Aorta (tissue), 5 donors: ENCODE measurements at places on chromosomes 7 and 10. TPM values are rescaled to one million over a fixed set of nuclear protein-coding genes. Genes with fewer than 3 reads are reported as not detected.

The PALD1 gene
- 10.7 TPM for total RNA-seq

DNA sequence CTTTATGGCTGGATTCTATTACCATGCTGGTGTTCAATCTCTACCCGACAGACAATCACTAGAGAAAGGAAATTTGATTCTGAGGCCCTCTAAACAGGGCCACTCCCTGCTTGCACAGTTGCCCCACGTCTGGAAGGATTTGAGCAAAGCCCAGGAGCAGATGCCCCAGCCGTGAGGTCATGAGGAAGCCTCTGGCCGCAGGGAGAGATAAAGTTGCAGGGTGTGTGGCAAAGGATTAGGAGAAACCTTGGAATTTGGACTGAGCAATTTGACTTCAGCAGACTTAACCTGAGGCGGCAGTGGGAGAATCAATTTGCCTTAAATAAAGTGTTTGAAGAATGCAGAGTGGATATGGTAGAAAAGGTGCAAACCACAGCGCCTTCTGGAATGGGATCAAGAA lies 40.2 kb upstream of the KLF6 start:
- DNase-seq: no peak

DNA sequence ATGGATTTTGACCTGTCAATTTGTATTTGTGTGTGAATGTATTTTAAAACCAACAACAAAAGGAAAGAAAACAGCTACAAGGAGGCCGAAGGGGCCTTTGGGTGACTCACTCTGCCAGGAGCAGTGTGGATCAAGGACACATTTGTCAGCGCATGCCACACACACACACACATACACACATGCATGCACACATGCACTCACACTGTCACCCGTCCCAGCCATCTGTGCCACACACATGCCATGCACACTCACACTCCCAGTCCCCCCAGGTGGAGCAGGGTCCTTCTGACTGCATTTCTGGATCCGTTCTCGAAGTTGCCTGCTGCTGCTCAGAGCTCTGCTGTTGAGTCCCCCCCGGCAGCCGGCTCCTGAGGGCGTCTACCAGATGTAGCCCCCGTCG lies 26.0 kb downstream of the SPOCK2 start:
- DNase-seq: no peak

DNA sequence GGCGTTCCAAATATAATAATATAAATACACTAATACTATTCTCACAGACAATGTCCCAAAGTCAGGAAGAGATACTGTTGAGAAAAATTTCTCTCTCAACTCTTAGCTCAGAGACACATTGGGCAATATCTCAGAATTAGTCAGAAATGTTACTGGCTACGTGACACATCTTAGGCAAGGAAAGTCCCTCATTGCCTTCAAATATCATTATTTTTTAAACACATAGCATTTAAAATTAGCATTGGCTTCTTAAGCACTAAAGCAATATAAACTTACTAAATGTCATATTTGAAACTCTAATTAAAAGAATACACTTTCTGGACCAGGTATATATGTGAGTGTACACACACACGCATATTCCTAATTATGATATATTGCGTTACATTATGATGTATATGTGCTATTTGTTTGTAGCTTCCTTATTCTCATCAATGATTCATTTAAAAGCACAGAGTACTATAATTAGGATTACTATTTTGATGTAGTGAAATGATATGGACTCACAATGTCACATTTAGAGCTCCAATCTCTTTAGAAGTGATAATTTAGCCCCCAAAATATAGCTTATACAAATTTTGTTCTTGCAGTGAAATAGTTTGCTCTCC lies 255.8 kb downstream of the TWIST1 start:
- DNase-seq: no peak

GRCh38 chr7:31922848-31923247 lies 147.4 kb downstream of the PDE1C start:
- DNase-seq: no peak

The NPC1L1 gene
- total RNA-seq: 0.39 TPM

DNA sequence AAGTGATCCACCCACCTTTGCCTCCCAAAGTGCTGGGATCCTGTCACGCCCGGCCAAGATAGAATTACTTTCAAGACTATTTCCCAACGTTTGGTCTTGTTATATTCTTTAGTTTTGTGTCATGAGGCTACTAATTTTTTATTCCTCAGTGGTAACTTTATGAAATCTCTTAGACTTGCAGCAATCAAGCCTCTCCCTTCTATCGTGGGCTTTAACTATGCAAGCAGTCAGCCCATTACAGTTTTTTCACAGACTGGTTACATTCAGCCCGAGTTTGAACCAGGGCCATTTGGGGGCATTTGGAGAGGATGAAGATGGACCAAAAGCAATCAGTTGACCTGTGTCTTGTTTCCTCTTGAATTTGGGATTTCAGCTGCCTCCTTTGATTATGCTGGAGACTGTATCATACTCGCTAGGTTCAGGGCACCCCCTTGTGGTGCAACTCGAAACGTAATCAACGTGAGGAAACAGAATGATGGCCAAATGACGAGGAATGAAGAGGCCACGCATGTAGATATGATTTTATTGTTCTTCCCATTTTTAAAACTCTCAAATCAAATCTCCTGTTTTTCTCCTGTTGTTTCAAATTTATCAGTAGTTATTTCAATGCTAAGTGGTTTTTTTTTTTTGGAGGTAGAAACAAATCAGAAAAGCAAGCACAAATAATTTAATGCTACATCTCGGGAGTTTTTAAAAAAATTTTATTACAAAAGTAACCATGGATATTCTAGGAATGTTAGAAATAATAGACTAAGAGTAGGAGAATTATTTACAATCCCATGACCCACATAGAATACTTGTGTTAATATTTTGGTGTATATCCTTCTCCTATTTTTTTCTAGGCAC lies 151.6 kb downstream of the KIAA1217 start:
- peak; percentile 61 for DNase-seq

- no peak for DNase-seq
These were observed 213.8 kb downstream of the TAX1BP1 start for GRCh38 chr7:27953777-27954176.

The ASZ1 gene
- total RNA-seq: not detected

DNA sequence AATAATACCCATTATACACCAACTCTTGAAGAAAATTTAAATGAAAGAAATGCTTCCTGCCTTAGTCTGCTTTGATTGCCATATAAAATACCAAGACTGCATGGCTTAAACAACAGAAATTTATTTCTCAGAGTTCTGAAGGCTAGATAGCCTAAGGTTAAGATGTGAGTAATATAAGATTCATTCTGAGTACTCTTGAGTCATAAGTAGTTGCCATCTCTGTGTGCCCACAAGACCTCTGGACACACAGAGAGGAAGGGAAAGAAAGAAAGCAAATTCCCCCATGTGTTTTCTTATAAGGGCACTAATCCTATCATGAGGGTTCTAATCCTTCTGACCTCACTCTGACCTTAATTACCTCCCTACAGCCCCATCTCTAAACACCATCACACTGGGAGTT lies 201.2 kb downstream of the PTN start:
- DNase-seq: no peak

The PNLIPRP3 gene
- not detected for total RNA-seq

- no peak for DNase-seq
These were observed 56.2 kb upstream of the SMNDC1 start for GRCh38 chr10:110360857-110361474.

GRCh38 chr10:44292390-44293002 lies 92.4 kb downstream of the CXCL12 start:
- DNase-seq: no peak

The AGBL3 gene
- 8.8 TPM for total RNA-seq

DNA sequence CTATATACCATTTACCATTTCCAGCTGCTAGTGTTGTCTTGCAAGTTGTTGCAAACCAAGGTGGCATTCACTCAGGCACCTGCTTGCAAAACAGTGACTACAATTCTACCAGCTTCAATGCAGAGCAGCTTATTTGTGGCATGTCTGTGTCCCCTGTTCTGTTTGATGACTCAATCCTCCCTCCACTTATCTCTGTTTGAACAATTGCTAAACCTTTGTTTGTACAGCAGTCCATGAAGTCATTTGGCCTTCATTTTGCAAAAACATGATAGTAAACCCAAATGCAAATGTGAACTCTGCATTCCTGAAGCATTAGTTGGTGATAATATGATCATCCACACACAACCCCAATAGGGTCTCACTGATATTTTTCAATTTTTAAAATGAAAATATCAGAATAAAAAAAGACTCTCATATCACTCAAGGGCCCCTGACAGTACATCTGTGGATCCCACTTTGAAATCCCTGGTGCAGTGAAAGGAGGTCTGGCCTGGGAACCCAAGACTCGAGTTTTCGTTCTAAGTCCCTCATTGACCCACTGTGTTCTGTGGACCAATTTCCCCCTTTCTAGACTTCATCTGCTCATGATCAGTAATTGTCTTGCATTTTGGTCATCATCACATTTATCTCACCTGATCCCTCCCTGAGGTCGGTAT lies 425.4 kb downstream of the RPS24 start:
- no peak for DNase-seq

GRCh38 chr7:105906695-105907094 lies 30.3 kb upstream of the ATXN7L1 start:
- DNase-seq: no peak

- DNase-seq: no peak
These were observed 339.0 kb downstream of the GATA3 start for GRCh38 chr10:8393531-8393930.

GRCh38 chr7:70303780-70304179 lies 705.5 kb downstream of the AUTS2 start:
- DNase-seq: no peak
